ENCODE measurements at places on chromosomes 5 and 9.

- no peak for DNase-seq
Observed at GRCh38 chr5:131513780-131514179, 121.2 kb downstream of the RAPGEF6 start.

DNA sequence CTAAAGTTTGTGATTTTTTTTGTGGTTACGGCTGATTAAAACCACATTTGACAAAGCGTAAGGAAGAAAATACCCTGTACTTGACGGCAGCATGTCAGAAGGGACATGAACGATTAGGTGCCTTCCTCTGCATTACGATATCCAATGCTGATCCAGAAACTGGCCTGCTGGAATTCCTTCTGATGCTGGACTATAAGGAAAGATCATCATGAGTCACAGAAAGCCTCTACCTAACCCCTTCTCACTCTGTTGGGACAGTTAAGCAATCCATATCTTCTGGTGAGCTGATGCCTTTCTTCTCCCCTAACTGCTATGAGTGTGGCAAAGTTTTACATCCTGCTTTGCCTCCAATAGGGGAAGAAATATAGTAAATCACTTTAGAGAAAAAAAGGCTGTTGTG, 78.4 kb upstream of the PAPPA start:
- no peak for DNase-seq

DNA sequence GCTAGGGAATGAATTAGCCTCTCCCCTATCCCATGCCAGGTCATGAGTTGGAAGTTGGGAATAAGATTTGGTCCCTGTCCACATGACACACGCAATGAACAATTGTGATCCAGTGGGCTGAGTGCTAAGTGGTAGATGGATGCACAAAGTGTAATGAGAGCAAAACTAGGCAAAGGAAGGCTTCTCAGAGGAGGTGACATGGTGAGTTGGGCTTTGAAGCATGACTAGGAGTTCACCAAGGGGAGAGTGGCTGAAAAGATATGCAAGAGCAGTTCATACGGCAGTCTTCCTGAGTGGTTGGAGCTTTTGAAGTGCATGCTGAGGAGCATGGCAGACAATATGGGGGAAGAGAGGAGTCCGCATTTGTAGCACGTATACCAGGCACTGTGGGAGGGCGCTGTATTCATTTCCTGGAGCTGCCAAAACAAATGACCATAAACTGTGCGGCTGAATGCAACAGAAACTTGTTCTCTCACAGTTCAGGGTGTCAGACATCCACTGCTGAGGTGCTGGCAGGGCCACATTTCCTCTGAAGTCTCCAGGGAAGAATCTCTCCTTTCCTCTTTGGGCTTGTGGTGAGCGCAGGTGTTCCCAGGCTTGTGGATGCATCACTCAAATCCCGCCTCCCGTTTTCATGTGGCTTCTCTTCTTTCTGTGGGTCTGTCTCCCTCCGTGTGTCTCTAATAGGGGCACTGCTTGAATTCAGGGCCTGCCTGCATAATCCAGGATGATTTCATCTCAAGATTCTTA, 49.5 kb downstream of the NSG2 start:
- DNase-seq = no peak

GRCh38 chr5:72508241-72509170, 1.3 kb upstream of the ZNF366 start:
- no peak for DNase-seq

- no peak for DNase-seq
Observed at GRCh38 chr9:134858051-134858841, 22.4 kb upstream of the FCN2 start.

GRCh38 chr9:8389531-8389930, 590.0 kb upstream of the DMAC1 start:
- no peak for DNase-seq

All from NCI-H187 treated with DMSO at 0.1 percent for 48 hours (cell line).